HFFc6 (cell line): ENCODE measurements at places on chromosomes 2 and 18.
A peak's percentile ranks its signal among the peaks of the same experiment; 100 is the strongest.

- no peak overlapping the region for H3K27ac ChIP-seq
- H3K36me3 ChIP-seq: no peaks in the 10 kb centered on the region
- no peaks in the 10 kb centered on the region for H3K4me1 ChIP-seq
Observed at GRCh38 chr18:45066210-45066609, 385.5 kb downstream of the SETBP1 start.

DNA sequence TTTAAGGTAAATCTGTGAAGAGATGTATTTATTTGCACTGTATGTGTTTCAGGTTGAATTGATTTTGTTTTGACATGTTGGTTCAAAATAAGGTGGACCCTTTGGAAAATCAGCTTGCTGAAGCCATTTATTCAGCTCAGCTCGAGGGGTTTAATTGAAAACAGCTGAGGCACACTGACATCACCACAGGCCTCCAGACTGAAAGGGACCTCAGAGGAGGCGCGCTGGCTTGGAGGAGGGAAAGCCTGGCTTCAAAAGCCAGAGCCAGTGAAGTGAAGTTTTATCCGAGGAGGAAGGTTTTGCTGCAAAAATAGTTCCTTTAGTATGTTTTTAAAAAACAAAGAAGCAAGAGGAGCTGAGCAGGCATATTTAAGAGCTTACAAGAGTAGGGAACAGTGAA lies 26.9 kb upstream of the DNMT3A start:
- H3K4me1 ChIP-seq: no peaks in the 10 kb centered on the region
- H3K27me3 ChIP-seq: peaks cover 17% of the 10 kb centered on the region
- H3K27ac ChIP-seq: no peak overlapping the region
- H3K4me3 ChIP-seq: no peak overlapping the region
- no peak for DNase-seq

GRCh38 chr2:96489663-96490062 lies 15.5 kb downstream of the NEURL3 start:
- H3K4me3 ChIP-seq: no peak overlapping the region
- H3K4me1 ChIP-seq: peaks cover 11% of the 10 kb centered on the region
- no peak overlapping the region for H3K27ac ChIP-seq
- no peak for DNase-seq

GRCh38 chr2:567865-568638 lies 109.2 kb downstream of the TMEM18 start:
- peaks cover 26% of the 10 kb centered on the region for H3K4me1 ChIP-seq
- DNase-seq: peak; percentile 71
- H3K36me3 ChIP-seq: no peaks in the 10 kb centered on the region; the same call in 1 of the 2 replicates
- H3K27ac ChIP-seq: peak overlapping the region; percentile 91
- H3K27me3 ChIP-seq: peaks cover 9% of the 10 kb centered on the region
- H3K4me3 ChIP-seq: peak overlapping the region; percentile 88

GRCh38 chr2:24613154-24613814 lies 122.2 kb downstream of the NCOA1 start:
- peak overlapping the region; percentile 52; the same call in 1 of the 2 replicates for H3K27ac ChIP-seq
- no peaks in the 10 kb centered on the region for H3K36me3 ChIP-seq
- DNase-seq: peak; percentile 75
- H3K4me3 ChIP-seq: no peak overlapping the region

- no peak overlapping the region for H3K27ac ChIP-seq
- H3K4me1 ChIP-seq: peaks cover 16% of the 10 kb centered on the region
- no peaks in the 10 kb centered on the region for H3K36me3 ChIP-seq
Observed at GRCh38 chr2:171267855-171268629, 107.3 kb upstream of the TLK1 start.

DNA sequence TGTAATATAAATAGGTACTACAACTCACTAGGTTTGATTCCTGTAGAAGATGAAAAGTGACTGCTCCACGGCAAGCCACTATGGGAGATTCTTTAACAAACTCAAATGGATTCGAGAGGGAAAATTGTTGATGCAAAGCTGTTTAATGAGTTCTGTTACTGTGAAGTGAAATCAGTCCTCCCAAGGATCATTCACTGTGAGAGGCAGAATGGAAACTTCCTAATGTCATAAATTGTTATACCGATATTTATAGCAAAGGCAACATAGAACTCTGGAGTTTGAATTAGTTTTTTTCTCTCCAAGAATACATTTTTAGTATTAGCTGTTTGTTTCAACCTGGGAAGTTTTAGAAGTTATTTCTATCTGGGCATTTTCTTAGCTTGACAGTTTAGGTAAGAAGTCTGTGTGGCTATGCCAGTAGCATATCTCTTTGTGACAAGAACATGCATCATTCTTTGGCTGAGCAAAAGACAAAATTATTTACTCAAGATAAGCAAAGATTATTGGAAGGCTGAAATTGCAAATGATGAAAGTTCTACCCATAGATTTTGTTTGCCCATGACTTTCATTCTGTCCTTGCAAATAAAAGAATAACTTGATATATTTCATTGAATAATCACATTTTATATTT lies 979.7 kb downstream of the DPP10 start:
- DNase-seq: no peak
- no peak overlapping the region for H3K27ac ChIP-seq
- H3K4me1 ChIP-seq: no peaks in the 10 kb centered on the region
- H3K36me3 ChIP-seq: peaks cover 12% of the 10 kb centered on the region; the same call in 1 of the 2 replicates
- no peaks in the 10 kb centered on the region; the same call in 1 of the 2 replicates for H3K27me3 ChIP-seq
- H3K4me3 ChIP-seq: no peak overlapping the region

DNA sequence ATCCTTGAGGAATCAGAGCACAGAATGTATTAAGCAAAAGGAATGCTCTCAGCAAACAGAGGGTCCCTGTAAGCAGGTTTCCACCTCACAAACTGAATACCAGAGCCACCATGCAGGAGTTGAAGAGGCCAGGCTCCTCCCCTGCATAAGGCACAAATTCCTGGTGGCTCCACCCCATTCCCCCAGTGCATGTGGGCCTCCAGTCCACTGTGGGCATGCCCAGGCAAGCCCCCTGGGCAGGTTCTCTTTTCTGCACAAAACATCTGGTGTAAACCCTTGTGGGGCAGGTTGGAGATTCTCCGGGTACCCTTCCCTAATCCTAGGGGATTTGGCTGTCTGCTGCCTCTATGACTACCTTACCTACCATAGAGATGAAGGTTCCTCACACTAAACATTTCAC lies 166.5 kb downstream of the PTPRM start:
- no peak overlapping the region for H3K4me3 ChIP-seq
- peaks cover 7% of the 10 kb centered on the region for H3K4me1 ChIP-seq
- peak overlapping the region; percentile 60 for H3K27ac ChIP-seq
- no peaks in the 10 kb centered on the region for H3K27me3 ChIP-seq

- peaks cover 46% of the 10 kb centered on the region for H3K4me1 ChIP-seq
- peaks cover 51% of the 10 kb centered on the region for H3K36me3 ChIP-seq
- peak overlapping the region; percentile 88 for H3K27ac ChIP-seq
- peak overlapping the region; percentile 69 for H3K4me3 ChIP-seq
- DNase-seq: peak; percentile 48
Observed at GRCh38 chr2:233414777-233415570, 60.7 kb downstream of the DGKD start.

GRCh38 chr2:147150241-147150635 lies 694.6 kb upstream of the ACVR2A start:
- no peaks in the 10 kb centered on the region for H3K4me1 ChIP-seq
- H3K4me3 ChIP-seq: no peak overlapping the region
- no peak for DNase-seq
- H3K27me3 ChIP-seq: no peaks in the 10 kb centered on the region; the same call in 1 of the 2 replicates

- H3K36me3 ChIP-seq: no peaks in the 10 kb centered on the region
- no peak overlapping the region for H3K4me3 ChIP-seq
- H3K4me1 ChIP-seq: no peaks in the 10 kb centered on the region; the same call in 1 of the 2 replicates
- no peaks in the 10 kb centered on the region for H3K27me3 ChIP-seq
Observed at GRCh38 chr2:182715121-182715891, 751 bp upstream of the DNAJC10 start.

DNA sequence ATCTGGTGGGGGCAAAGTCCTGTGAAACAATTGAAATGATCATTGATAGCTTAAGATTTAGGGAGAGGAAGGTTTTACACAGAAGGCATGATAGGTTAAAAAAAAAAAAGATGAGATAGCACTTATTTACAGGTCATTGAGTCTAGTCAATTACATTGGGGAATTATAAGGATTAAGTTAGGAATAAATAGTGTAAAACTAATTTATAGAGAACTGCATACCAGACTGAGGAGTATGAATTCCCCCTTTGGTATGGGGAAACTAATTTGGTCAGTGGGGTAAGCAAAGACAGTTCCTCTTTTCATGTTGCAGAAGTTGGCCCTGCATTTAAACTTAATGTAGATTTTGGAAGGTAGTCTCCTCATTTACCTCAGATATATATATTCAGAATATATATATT lies 10.8 kb downstream of the GLS start:
- peak overlapping the region; percentile 28 for H3K27ac ChIP-seq
- peaks cover 1% of the 10 kb centered on the region; the same call in 1 of the 2 replicates for H3K27me3 ChIP-seq
- peaks cover 36% of the 10 kb centered on the region for H3K36me3 ChIP-seq
- peaks cover 72% of the 10 kb centered on the region for H3K4me1 ChIP-seq
- DNase-seq: no peak

- no peak overlapping the region for H3K27ac ChIP-seq
- no peaks in the 10 kb centered on the region for H3K4me1 ChIP-seq
- DNase-seq: no peak
- peaks cover 2% of the 10 kb centered on the region for H3K27me3 ChIP-seq
- no peaks in the 10 kb centered on the region for H3K36me3 ChIP-seq
Observed at GRCh38 chr2:178674122-178674521, 133.1 kb downstream of the TTN start.

DNA sequence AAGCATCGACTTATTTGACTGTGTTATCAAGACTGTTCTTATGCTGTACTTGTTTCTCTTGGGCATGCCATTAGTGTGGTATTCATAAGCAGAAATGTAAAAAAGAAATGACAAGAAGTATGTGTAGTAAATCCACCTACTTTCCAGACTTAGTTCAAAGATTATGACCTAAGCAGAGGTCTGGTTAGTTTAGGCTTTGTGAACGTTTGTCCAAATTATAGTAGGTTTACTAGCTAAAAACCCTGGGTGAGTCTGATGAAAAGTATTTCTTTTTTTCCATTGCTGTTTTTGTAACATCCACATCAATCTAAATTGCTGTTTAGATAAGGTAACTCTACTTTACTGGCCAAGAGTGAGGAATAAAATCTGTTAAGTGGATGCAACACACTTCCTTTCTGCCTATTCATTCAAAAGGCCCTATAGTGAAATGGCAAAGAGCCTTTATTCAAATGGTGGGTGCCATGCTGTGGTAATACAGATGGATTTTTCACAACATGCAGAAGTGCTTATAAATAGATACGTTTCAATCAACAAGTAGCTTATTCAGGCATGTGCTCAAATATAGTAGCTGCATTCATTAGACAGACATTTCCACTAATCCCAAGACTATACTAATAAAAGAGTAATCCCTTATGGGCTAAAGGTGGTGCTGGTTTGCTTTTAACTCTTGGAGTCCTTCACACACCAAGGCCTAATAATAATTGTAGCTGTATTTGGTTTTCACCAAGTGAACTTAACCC lies 122.5 kb upstream of the LTBP1 start:
- peaks cover 5% of the 10 kb centered on the region; the same call in 1 of the 2 replicates for H3K36me3 ChIP-seq
- peaks cover 22% of the 10 kb centered on the region for H3K4me1 ChIP-seq
- H3K27me3 ChIP-seq: no peaks in the 10 kb centered on the region
- H3K4me3 ChIP-seq: no peak overlapping the region
- DNase-seq: no peak

DNA sequence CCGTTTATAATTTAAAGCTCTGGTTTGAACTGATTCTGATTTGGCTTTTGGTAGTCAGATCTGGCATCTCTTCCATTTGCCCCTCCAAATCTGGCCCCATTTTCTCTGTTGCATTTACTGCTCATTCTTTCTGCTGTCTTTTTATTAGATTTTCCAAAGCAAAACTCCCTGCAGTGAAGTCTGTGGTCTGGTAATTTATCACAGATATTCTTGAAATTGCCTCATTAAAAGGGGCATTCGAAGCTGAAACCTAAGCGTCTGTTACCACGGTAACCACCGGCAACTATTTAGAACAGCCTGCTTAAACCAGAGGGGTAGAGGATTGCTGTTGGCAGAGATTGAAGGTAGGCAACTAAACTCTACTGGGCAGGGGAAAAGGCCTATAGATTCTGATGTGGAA lies 111.5 kb upstream of the UPP2 start:
- H3K4me1 ChIP-seq: no peaks in the 10 kb centered on the region
- H3K4me3 ChIP-seq: no peak overlapping the region
- H3K27ac ChIP-seq: no peak overlapping the region
- no peak for DNase-seq
- peaks cover 6% of the 10 kb centered on the region for H3K27me3 ChIP-seq
- no peaks in the 10 kb centered on the region for H3K36me3 ChIP-seq

- no peak overlapping the region for H3K4me3 ChIP-seq
- H3K4me1 ChIP-seq: peaks cover 28% of the 10 kb centered on the region
- H3K27me3 ChIP-seq: peaks cover 4% of the 10 kb centered on the region; the same call in 1 of the 2 replicates
- DNase-seq: no peak
Observed at GRCh38 chr2:11235583-11235982, 80.3 kb downstream of the SLC66A3 start.

DNA sequence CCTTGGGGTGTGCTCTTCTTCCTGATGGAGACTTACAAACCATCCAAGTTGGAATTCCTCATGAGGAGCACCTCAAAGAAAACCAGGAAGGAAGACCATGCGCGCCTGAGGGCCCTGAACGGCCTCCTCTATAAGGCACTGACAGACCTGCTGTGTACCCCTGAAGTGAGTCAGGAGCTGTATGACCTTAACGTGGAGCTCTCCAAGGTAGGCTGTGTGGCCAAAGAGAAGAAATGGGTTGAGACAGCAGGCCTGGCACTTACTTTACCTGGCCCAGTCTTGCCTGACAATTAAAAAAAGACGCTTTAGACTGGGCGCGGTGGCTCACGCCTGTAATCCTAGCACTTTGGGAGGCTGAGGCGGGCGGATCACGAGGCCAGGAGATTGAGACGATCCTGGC lies 3.1 kb downstream of the RBFA start:
- H3K4me1 ChIP-seq: peaks cover 25% of the 10 kb centered on the region
- peaks cover 3% of the 10 kb centered on the region for H3K27me3 ChIP-seq
- DNase-seq: no peak
- no peak overlapping the region for H3K27ac ChIP-seq

GRCh38 chr2:68943581-68944568 lies 8.8 kb downstream of the GKN2 start:
- H3K4me1 ChIP-seq: peaks cover 14% of the 10 kb centered on the region
- H3K27me3 ChIP-seq: no peaks in the 10 kb centered on the region; the same call in 1 of the 2 replicates
- DNase-seq: peak; percentile 56
- peaks cover 29% of the 10 kb centered on the region for H3K36me3 ChIP-seq
- H3K4me3 ChIP-seq: no peak overlapping the region

GRCh38 chr2:228105526-228106250 lies 75.8 kb downstream of the SPHKAP start:
- H3K27me3 ChIP-seq: no peaks in the 10 kb centered on the region
- no peak overlapping the region for H3K4me3 ChIP-seq
- no peak for DNase-seq
- no peaks in the 10 kb centered on the region for H3K36me3 ChIP-seq
- H3K27ac ChIP-seq: no peak overlapping the region

GRCh38 chr2:8720741-8721140 lies 38.9 kb downstream of the ID2 start:
- H3K36me3 ChIP-seq: no peaks in the 10 kb centered on the region; the same call in 1 of the 2 replicates
- H3K27me3 ChIP-seq: peaks cover 4% of the 10 kb centered on the region
- no peaks in the 10 kb centered on the region for H3K4me1 ChIP-seq
